ENCODE measurements at places on chromosomes 16 and 17. TPM values are rescaled to one million over a fixed set of nuclear protein-coding genes. Genes with fewer than 3 reads are reported as not detected.

PRSS27 gene
- 0.65 TPM for total RNA-seq

GRCh38 chr17:28268610-28269313, 50.2 kb upstream of the TMEM97 start:
- DNase-seq = no peak

DNA sequence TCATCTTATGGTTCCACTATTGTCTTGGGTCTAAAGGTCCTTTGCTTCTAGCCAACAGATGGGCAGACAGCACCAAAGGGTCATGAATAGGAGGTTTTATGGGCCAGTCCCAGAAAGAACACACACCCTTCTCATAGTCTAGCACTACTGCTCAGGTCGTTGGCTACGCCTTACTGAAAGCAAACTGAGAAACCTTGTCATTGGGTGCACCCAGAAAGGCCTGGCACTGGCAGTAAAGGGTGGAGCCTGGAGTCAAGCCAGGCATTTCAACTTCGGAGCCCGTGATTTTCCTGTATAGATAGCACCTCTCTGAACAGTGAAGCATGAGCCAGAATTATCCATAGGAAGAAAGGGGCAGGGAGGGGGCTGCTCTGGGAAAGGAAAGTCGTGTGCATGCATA, 74.9 kb downstream of the VAT1L start:
- DNase-seq = peak; percentile 27

- no peak for DNase-seq
Measured at GRCh38 chr16:51051671-51052070, 99.4 kb downstream of the SALL1 start.

DNA sequence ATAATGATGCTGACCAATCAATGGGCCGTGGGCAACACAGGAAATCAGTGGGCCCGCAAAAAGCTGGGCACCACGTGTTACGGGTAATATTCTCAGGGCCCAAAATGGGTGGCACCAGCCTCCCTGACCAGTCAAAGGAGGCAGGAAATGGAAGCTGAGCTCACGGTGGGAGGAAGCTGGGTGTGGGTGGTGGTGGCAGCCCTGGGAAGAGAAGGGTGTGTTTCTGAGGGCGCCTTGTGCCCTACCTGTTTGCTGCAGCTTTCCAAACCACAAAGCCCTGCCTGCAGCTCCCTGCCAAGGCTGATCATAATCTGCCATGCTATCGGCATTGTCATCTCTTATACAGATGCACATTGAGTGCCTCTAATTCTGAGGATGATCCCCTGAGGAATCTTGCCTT, 457.9 kb downstream of the SLC39A11 start:
- no peak for DNase-seq

PRAC2 gene
- not detected for total RNA-seq

DRC3 gene
- 1.4 TPM for total RNA-seq

DNA sequence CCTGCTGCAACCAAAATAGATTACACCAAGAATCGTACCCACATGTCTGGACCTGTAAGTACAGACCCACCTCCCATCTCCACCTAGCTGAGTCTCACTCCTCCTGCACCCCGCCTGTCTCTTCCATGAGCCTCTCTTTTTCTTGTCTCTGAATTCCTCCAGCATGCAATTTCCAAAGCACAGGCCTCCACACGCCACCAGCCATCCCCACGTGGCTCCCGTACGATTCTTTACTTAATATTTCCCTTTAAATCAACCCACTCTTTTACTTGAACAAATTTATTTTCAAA, 1.2 kb downstream of the RPH3AL start:
- DNase-seq = no peak

DNA sequence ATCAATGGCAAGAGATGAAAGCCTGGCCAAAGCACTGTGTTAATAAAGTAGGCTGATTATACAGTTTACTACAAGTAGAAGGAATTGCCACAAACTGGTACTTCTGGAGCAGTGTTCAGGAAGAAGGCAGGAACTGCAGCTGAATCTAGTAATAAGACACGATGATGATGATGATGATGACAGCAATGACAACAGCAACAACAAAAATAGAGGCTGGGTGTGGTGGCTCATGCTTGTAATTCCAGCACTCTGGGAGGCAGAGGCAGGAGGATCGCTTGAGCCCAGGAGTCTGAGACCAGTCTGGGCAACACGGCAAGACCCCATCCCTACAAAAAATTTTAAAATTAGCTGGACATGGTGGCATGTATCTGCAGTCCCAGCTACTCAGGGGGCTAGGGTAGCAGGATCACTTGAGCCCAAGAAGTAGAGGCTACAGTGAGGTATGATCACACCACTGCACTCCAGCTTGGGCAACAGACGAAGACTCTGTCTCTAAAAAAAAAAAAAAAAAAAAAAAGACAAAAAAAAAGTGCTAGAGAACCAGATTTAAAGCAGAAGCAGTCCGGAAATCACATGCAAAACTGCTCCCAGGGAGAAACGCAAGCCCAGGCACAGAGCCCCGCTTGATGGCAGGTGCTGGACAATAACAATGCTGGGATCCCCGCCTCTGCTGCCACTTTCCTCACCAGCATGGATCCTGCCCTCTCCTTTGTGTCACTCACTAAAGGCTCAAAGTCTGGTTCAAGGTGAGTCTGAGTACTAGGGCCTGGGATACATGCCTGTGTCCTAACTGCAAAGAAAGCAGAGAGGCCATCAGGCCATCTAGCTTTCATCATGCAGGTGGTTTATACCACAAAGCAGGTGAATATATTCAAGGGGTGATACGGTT, 44.8 kb downstream of the CPPED1 start:
- no peak for DNase-seq
